ENCODE measurements at places on chromosomes 2 and 18.

GRCh38 chr2:16747257-16747656, 81.6 kb upstream of the CYRIA start:
- DNase-seq, result no peak

DNA sequence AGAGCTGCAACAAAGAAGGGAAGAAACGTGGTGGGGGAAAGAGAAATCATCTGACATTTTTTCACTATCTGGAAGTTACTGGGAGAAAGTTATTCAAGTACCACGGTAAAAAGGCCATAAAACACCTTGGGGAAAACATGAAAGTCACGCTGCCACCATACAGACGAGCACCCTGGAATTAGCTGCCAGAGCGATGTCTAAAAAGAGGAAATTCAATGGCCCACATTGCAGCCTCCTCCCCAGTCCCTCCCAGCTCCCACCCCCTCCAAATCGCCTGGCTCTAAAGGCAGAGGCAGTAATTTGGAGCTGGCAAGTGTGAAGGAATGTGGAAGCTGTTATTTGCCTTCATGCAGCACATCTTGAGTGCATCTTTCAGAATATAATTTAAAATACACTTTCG, 192.0 kb downstream of the ALK start:
- no peak for DNase-seq

- DNase-seq, result no peak
Observed at GRCh38 chr2:170660409-170660808, 54.7 kb upstream of the SP5 start.

GRCh38 chr2:217167531-217167930, 307.7 kb upstream of the TNP1 start:
- DNase-seq, result no peak

DNA sequence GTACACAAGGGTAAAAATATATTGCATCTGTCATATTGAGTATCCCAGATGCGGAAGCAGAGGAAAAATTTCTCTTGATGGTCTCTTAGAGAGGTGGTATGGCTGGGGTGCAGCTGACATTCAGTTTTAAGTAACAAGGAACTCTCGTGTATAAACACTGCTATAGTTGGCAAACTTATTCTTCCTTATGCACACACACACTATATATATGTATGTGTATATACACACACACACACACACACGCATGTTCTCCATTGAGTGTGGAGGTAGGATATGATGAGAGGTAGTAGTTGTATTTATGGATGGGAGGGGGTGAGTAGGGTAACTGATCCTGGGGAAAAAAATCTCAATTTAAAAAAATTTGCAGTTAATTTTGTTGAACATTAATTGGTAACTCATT, 10.6 kb downstream of the PHLPP1 start:
- DNase-seq, result no peak

DNA sequence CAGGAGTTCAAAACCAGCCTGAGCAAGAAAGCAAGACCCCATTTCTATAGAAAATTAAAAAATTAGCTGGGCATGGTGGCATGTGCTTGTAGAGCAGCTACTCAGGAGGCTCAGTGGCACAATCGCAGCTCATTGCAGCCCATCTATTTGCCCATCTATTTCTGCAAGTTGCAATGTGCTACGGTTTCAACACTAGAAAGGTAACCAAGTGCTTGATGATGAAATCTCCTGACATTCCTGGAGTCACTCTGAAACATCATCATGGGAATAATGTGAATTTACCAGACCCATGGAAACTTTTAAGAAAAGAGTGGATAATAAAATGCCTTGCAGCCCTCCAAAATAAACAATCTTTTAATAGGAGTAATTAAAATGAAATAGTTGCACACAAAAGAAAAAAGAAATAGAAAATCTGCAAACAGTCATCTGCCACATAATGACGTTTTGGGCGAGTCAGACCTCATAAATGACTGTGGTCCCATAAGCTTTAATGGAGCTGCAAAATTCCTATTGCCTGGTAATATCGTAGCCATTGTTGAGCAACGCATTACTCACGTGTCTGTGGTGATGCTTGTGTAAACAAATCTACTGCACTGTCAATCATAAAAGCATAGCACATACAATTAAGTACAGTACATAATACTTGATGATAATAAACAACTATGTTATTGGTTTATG, 46.6 kb upstream of the AMMECR1L start:
- DNase-seq, result no peak

DNA sequence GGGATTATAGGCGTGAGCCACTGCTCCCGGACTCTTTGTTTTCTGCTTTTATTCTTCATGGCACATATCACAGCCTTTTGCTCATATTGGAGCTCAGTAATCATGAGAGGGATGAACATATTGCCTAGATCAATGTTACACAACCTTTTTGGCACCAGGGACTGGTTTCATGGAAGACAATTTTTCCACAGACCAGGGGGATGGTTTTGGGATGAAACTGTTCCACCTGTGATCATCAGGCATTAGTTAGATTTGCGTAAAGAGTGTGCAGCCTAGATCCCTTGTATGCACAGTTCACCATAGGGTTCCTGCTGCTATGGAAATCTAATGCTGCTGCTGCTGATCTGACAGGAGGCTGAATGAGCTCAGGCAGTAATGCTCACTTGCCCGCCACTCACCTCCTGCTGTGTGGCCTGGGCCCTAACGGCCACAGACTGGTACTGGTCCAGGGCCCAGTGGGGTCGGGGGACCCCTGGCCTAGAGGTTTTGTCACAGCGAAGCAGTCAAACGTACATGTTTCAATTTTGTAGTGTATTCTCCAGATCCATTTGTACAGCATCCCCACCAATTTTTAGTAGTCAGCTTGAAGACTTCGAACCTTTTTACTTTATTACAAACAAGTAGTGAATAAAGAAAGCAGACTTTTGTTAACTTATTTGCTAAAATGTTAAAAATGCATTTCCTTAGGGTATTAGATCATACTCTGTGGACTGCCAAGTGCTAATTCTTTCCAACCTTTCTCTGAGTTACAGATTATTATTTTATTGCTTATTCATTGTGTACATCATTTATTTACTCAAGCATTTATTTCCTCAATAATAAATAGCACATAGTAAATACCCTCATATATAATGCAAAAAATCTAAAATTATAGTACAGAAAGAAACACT, 6.2 kb downstream of the DAW1 start:
- no peak for DNase-seq

- no peak for DNase-seq
Observed at GRCh38 chr2:206064077-206064476, 21.9 kb downstream of the INO80D start.

- DNase-seq, result no peak
Observed at GRCh38 chr2:157901325-157901724, 25.2 kb upstream of the ACVR1 start.

- no peak for DNase-seq
Observed at GRCh38 chr2:96325884-96326255, 753 bp downstream of the ITPRIPL1 start.

GRCh38 chr2:58913082-58913726, 672.1 kb upstream of the FANCL start:
- DNase-seq, result no peak

DNA sequence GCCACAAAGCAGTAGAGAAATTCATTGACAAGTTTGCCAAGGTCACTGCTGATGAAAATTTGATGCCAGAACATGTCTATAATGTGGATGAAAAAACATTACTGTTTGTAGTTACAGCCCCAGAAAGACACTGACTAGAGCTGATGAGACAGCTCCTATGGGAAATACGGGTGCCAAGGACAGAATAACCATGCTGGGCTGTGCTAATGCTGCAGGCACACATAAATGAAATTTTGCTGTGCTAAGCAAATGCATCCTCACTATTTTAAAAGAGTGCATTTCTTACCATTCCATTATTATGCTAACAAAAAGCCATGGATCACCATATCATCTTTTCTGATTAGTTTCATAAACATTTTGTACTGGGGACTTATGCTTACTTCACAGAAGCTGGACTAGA, 208.2 kb downstream of the FHOD3 start:
- no peak for DNase-seq

- DNase-seq, result no peak
Observed at GRCh38 chr2:29518010-29518409, 402.8 kb downstream of the CLIP4 start.

- DNase-seq, result no peak
Observed at GRCh38 chr2:157691695-157692094, 63.0 kb upstream of the ACVR1C start.

DNA sequence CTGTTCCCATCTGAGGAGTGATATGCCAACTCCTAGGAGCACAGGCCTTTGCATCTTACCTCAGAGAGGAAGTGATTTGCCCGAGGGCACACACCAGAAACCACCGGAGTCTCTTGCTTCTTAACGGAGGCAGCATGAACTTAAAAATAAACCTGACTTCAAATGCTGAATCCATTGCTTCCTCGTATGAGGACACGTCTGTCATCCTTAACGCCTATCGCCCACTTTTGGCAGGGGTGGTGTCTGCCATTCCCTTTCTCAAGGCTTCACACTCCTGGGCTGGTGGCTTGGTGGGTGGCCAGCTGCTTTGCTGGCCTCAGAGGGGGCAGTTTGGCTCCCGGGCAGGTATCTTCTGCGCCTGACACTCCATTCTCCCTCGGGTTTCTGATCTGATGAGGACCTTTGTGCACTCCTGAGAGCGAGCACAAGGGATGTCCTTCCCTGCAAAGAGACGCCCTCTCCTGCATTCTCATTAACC, 1.1 kb upstream of the PREB start:
- DNase-seq, result no peak

DNA sequence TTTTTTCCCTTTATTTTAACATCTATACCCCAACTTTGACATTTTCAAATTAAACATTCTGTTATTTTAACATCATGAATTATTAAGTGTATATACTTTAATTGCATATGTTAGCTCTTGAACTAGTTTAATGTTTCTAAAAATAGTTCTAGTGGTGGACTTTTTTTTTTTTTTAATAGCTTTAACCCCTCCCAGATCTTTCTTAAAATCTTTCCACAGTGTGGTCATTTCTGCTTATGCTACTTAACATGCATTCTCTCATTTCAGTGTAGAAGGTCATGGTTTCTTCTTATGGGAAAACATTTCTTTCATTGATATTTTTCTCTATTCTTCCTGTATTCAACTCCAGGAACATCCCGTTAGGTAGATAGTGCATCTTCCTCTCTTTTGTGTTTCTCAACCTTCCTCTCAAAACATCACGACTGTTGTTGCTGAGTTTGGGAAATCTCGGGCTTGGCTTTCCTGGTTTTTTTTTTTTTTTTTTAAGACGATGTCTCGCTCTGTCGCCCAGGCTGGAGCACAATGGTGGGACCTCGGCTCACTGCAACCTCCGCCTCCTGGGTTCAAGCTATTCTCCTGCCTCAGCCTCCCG, 849 bp upstream of the TMEM18 start:
- no peak for DNase-seq

- DNase-seq, result no peak
Observed at GRCh38 chr2:210445116-210445707, 31.3 kb downstream of the LANCL1 start.

GRCh38 chr2:145652571-145653545, 1132.9 kb upstream of the ZEB2 start:
- no peak for DNase-seq

- no peak for DNase-seq
Observed at GRCh38 chr18:50306944-50307343, 19.5 kb upstream of the CXXC1 start.

DNA sequence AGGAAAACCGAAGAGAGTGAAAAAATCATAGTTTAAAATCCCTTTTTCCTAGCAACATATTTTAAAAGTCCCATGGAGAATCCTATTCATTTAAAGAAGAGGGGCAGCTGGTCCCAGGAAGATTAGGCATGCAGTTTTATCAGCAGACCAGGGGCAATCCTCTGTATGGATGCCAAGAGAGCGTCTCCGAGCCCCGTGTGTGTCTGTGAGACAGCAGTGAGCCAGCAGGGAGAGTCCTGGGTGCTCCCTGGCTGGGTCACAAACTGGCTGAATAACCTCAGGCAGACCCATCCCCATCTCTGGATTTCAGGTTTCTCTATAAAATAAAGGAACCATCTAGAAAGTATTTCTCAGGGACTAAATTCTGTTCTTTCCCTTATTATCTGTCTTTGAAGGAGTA, 128.2 kb upstream of the RIOK3 start:
- DNase-seq, result no peak

DNA sequence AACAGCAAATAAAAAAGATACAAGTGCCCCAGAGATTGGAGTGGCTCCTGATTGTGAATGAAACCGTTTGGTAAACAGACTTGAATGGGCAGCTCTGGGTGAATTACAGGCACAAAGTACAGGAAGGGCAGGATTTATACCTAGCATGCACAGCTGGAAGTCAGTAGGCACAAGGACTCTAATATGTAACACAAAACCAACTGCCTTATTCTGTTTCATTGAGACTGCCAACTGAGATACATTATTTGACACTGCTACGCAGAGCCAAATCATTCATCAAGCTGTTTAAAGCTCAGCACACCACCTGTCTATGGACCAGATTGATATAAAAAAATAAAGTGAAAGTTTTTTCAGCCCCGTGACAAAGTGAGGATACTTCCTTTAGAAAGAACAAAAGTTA, 541.2 kb downstream of the NUP35 start:
- no peak for DNase-seq

DNA sequence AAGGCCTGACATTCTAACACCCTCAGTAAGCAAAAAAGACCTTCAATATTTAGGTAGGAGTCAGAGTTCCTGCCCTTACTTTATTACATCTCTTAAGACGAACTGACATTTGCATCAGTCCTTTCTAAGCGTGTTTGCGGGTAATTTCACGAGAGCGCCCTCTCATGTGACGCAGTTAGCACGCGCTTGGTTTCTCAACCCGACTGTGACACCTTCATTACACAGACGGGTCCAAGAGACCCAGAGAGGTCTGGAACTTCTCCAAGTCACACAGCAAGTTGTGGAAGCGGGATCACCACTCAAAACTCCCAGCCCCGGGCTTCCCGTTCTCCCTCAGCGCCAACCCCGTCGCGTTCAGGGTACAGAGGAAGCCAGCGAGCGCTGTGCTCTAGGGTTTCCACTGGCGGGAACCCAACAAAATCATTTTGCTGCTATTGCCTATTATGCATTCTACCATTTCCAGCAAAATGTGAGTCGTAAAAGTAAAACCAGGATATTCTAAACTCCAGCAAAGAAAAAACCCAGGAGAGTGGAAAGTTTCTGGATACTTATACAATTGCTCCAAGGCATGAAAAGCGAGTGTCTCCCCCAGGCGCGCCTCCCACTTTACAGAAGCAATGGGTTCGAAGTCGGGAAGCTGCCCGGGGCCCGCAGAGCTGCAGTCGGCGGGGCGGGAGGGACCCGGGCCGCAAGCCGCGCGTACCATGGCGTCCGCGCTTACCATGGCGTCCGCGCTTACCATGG, 601 bp downstream of the ENOSF1 start:
- peak; percentile 39 for DNase-seq

GRCh38 chr2:27823135-27823534, 51.6 kb downstream of the MRPL33 start:
- DNase-seq, result no peak

- no peak for DNase-seq
Observed at GRCh38 chr2:29000956-29001355, 19.9 kb downstream of the TOGARAM2 start.

DNA sequence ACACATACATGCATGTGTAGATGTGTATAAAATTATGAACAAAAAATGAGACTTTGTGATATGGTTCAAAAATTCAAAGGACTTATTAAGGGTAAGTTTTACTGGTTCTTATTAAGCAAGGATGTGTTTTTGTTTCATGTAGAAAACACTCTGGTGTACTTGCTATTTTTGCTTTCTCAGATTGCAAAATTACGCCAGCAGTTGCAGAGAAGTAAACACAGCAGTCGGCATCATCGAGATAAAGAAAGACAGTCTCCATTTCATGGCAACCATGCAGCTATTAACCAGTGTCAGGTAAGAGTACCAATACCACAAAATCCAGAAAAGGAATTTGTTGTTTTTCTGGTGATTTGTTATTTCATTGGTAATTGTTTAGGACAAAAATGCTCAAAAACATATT, 91.3 kb downstream of the FAM117B start:
- DNase-seq, result no peak

- no peak for DNase-seq
Observed at GRCh38 chr2:219789476-219789875, 162.0 kb downstream of the SLC4A3 start.

All from stimulated activated CD8-positive, alpha-beta memory T cell treated with anti-CD3 and anti-CD28 coated beads, Interleukin-7, amount 100 ng/mL, for 1 hour (primary cell).